ENCODE measurements at places on chromosomes 6 and 20. TPM values are rescaled to one million over a fixed set of nuclear protein-coding genes. Genes with fewer than 3 reads are reported as not detected.

Gene OPRL1
- total RNA-seq = 3.2 TPM

Gene CALHM4
- not detected for total RNA-seq

Gene HLA-DQB2
- not detected for total RNA-seq

Gene FRK
- total RNA-seq = 1.9 TPM
